Smooth muscle cell of the pulmonary artery (primary cell): ENCODE measurements at places on chromosomes 12 and 14. TPM values are rescaled to one million over a fixed set of nuclear protein-coding genes. Genes with fewer than 3 reads are reported as not detected.

Gene RNASE3
- not detected in 2 replicates for total RNA-seq

Gene SPATS2
- 22.9 and 29.9 TPM in 2 replicates for total RNA-seq

Gene AMN
- total RNA-seq, result 0.07 and 0.13 TPM in 2 replicates

Gene ARG2
- total RNA-seq, result 3.8 and 4.1 TPM in 2 replicates

Gene TAS2R14
- 2.6 and 4.3 TPM in 2 replicates for total RNA-seq

Gene ZCCHC8
- 11.6 and 11.9 TPM in 2 replicates for total RNA-seq

Gene NOP9
- 21.2 and 28.0 TPM in 2 replicates for total RNA-seq

Gene NKX2-1
- total RNA-seq, result not detected in 2 replicates

Gene MAP3K9
- total RNA-seq, result under 0.01 and 0.07 TPM in 2 replicates

Gene TAS2R30
- 5.4 and 7.5 TPM in 2 replicates for total RNA-seq

Gene RAB15
- total RNA-seq, result 3.8 and 5.2 TPM in 2 replicates

Gene ANKRD33
- total RNA-seq, result 0.03 TPM in 1 of 2 replicates, not detected in the other
